ENCODE measurements at places on chromosomes 3 and 15.

- no peak for DNase-seq
Measured at GRCh38 chr15:40493089-40493840, 22.5 kb downstream of the CHST14 start.

GRCh38 chr3:45249391-45249790, 23.3 kb upstream of the TMEM158 start:
- DNase-seq = no peak

- no peak for DNase-seq
Measured at GRCh38 chr3:171680726-171681411, 129.4 kb downstream of the PLD1 start.

- DNase-seq = no peak
Measured at GRCh38 chr15:84400017-84400740, 164.6 kb downstream of the GOLGA6L4 start.

DNA sequence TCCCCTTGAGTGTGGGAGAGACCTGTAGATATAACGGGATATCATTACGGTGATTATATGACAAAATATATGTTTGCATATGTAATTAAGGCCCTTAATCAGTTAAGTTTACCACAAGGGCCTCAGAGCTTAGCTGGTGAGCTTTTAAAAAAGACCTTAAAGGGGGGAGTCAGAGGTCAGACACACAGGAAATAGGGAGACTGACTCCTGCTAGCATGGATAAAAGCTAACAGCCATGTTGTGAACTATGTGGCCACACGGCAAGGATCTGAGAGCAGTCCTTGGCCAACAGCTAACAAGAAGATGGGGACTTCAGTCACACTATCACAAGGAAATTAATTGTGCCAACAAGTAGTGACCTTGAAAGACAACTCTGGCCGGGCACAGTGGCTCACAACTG, 3.1 kb downstream of the STAG1 start:
- DNase-seq = no peak

DNA sequence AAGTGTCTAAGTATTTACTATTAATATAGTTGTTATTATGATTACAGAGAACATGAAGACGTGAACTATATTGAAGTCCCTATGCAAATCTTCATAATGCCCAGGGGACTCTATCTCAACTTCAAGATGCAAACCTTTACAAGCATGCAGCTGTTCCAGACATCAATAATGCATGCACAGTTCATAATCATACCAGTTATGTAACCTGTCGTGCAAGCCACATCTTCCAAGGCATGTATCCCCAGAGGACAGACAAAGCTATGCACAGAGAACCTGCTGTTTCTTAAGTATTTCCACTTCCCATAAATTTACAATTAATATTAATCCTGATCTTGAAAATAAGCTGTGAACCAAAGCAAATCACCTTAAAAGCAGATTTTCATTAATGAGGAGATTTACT, 534.1 kb downstream of the TUSC7 start:
- DNase-seq = no peak

GRCh38 chr15:38012894-38013293, 78.5 kb downstream of the TMCO5A start:
- DNase-seq = no peak

DNA sequence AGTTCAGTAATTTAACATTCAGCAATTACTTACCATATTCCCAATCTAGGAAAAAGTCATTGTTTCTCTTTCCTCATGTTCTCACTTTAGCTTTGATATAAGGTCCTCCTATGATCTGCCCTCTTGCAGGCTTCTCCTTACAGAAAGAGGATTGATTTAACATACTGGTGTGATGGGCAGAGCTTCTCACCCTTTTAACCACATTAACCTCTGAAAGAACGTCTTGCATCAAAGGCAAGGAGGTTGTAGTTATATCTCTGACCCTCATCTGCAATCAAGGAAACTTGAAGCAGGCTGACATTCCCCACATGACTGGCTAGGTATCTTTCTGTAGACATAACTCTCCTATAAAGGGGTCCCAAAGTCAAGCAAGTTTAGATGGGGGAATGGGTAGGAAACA, 39.5 kb downstream of the BTLA start:
- DNase-seq = no peak

DNA sequence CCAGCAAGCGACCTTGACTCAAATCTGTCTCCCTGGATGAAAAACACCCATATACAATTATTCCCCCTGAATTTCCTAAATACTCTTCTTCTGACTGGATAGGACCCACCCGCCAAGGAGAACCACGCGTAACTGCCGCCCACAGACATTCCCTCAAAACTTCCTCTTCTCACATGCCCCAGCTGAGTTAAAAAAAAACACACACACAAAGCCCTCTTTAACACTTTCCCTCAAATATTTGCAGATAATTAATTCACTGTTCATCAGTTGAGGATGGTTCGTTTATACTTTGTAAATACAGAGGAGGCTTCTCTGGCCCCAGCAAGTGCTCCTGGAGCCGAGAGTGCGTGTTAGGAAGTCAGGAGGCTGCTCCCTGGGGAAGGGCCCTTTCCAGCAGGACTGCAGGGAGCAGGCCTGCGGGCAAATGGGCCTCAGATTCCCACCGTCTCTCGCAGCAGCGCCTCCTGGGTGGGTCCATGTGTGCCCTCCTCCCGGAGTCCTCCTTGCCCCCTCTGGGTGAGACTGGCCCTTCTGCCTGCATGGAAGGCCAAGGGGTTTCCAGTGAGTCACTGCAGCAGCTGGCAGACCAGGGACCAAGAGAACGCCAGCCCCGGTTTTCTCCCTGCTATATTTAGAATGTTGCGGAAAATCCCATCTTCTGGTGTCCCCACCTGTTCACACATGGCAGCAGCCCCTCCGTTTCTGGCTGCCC, 46.8 kb downstream of the MGLL start:
- no peak for DNase-seq

DNA sequence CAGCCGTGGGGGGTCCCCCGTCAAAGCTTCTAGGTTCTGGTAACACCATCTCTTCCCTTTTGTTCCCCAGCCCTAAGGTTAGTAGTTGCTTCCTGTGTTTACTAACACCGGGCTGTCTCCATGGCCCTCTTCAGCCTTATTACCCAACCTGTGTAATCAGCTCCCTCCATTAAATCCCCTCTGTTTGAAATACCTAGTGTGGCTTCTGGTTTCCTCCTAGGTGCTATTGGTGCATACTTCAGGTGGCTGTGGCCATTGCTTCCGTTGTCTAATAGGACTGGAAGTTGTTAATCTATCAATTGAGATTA, 35.3 kb downstream of the MOBP start:
- DNase-seq = no peak

DNA sequence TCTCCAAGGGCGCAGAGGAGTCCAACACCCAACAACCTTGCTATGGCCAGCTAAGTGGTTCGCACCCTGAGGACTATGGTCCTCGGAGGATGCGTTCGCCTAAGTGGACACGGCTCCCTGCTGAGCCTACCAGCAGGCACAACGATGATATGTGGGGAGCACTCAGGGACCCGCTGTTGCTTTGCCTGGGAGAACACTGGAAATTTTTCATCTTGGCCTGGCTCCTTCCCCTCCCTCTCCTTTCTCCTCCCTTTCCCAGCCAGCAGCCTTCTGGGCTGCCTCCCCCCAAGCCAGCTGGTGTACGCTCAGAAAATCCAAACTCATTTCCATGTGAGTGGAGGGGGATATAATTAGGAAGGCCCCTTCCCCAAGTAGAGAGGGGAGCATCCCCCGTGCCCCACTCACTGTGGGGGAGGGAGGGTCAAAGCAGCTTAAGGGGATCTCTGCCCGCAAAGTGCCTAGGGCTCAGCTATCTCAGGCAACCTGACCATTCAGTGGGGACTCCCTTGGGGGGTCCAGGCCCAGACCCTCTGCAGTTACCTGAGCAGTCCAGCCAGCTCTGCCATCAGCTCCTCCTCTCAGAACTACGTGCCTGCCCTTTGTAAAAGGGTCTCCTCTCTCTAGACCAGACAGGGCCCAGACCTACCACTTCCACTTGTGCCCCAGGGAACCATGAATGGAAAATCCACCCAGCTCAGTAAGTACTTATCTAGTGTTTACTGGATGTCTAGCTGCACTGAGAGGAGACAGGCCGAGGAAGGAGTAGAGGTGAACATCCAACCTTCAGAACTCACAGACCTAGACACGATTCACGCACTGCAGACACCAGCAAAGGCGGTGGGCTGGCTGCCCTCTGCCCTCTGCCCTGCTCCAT, 742 bp upstream of the SEMA7A start:
- no peak for DNase-seq

DNA sequence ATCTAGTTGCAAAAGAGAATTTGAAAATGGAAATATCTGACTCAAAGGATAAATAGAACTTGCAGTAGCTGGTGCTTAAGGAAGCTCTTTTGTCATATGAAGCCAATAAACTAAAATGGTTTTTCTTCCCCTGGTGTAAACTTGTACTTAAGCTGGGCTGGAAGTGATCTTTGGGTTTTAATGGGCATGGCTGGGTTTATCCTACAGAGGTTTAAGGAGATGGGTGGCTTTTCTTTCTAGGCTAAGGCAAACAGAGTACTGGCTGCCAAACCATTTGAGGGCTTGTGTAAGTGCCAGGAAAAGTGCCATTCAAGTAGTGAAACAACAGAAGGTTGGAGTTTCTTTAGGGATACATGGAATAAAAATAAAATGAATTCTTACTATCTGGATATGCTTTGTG, 12.1 kb upstream of the UTS2B start:
- DNase-seq = no peak

Data from occipital lobe (tissue), 3 donors.